ENCODE measurements at places on chromosomes 3 and 15.
A peak's percentile ranks its signal among the peaks of the same experiment; 100 is the strongest.

- no peak for DNase-seq
Observed at GRCh38 chr3:43735618-43736017, 44.9 kb downstream of the ABHD5 start.

DNA sequence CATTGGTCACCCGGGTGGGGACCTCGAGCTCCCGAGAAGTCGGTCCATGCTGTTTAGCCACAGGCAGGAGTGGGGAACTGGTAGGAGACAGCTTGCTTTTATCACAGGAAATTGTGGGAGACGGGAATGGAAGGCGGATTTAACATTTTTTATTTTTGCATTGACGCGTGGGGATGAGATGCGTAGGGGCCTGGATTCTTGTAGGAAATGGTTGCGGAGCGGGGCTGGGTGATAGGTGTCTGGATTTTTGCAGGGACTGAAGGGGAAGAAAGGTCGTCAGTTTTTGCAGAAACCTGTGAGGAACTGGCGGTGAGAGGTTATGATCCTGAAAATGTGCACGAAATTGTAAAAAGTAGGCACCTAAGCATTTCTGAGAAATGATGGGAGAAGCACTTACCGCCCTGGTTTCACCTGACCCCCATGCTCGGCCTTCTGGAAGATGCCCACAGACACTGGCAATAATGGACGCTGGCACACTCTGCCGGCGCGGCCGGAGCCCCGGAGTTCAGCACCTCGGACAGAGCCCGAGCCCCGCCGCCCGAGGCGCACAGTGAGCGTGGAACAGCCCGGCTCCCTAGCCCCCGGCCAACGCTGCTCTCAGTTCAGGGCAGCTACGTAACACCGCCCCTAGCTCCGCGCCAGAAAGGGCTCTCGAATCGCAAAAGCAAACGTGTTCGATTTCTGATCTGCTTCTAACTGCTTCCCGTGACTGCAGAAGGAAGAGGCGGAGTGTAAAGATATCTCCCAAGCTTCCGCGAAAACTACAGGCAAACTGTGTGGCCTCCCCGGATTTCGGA, 928 bp downstream of the ANKRD34C start:
- DNase-seq = peak; percentile 81

- no peak for DNase-seq
Observed at GRCh38 chr15:26029146-26029545, 166.0 kb upstream of the ATP10A start.

GRCh38 chr15:59644756-59645155, 12.6 kb downstream of the GTF2A2 start:
- no peak for DNase-seq

DNA sequence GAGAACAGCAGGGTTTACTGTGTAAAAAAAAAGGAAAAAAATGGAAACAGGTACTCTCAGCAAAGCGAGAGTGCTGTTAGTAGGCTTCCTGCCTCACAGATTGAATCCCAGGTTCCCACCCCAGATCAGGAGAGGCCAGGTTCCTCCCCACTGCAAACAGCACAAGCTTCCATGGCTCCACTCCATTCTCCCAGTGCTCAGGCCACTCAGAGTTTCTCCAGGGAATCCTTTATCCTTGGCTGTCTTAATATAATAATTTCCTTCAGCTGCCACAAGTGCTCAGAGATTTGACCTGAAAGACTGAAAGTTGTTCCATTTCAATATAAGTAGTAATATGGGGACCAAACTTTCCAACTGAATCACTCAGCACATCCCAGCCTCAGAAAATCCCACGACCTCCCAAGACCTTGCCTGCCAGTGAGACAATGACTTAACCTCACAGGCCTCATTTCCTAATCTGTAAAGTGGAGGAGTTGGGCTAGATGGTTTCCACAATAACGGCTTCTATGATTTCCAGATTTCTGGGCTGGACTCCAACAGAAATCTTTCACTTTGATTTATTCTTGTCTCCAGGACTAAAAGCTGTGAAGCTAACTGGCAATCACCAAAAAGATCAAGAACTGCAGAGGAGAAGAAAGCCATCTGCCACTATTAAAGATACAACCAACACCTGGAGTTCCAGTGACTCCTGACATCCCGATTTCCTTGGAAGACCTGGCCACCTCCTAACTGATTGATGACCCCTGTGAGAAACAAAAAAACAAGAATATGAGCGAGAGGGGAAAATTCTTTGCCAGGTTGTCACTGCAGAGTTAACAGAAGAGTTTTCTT, 289.5 kb downstream of the NEK10 start:
- no peak for DNase-seq

DNA sequence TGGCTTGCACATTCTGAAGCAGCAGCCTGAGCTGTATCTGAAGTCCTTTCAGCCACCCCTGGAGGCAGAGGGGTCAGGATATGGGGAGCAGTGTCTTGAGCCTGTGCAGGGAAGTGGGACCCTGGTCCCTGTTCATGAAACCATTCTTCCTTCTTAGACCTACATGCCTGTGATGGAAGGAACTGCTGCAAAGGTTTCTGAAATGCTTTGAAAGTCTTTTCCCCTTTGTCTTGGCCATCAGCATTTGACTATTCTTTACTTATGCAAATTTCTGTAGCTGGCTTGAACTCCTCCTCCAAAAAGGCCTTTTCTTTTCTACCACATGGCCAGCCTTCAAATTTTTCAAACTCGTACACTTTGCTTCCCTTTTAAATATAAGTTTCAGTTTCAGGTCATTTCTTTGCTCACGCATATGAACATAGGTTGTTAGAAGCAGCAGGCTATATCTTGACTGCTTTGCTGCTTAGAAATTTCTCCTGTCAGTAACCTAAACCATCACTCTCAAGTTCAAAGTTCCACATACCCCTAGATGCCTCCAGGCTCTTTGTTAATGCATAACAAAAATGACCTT, 62.3 kb downstream of the GALK2 start:
- no peak for DNase-seq

DNA sequence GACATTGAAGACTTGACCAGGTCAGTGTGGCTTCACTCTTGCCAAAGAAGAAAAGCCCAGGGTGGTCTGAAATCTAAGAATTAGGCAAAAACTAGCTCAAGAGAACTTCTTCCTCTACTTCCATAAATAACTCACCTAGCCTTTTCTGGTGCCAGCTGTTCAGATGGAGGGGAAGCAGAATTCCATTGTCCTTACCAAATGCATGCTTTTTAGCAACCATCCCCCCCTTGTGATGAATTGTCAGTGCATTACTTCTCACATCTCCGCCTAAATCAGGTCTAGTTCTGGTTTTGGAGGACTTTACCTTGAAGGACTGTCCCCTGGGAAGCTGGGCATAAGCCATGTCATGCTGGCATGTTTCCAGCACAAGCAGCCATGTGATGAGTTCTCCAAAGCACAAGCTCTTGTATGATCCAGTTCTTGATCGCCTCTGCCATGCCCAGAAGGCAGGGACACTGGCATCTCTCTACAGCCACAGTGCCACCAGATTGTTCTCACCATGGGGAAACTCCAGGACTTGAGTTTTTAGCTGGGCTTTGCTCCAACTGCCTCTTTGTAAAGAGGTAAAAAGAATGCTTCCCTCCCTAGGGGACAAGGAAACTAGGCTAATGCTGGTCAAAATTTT, 96.4 kb upstream of the IL12A start:
- DNase-seq = no peak

- no peak for DNase-seq
Observed at GRCh38 chr3:184821034-184821433, 9.1 kb downstream of the VPS8 start.

DNA sequence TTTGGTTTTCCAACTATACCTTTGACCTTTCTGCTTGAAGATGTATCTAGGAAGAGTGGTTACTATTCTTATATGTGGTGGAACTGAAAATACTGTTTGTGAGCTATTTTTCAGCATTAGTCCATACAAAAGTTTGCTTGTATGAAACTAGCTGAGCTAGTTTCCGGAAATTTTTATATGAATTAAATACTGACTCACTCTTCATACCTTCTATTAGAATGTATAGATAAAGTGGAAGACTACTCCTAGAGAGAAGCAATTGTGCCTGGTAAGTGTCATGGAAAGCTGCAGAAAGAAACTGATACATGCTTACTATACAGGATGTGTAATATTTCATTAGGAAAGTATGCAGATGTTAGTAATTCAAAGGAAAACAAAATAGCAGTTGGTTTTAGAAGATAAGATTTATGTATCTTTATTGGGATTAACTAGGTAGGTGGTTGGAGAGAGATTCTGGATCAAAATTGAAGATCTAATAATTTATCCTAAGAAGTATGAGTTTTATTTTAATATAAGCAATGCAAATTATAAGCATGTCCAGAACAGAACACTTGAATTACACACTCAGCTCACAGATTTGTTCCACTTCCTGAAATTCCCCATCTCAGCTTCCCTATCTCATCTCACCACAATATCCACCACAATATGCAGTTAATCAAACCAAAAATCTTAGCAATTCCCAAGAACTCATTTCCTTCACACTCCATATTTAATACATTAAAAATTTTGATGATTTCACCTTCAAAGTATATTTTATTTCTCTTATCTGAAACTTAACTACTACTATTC, 82.8 kb downstream of the BCHE start:
- no peak for DNase-seq

DNA sequence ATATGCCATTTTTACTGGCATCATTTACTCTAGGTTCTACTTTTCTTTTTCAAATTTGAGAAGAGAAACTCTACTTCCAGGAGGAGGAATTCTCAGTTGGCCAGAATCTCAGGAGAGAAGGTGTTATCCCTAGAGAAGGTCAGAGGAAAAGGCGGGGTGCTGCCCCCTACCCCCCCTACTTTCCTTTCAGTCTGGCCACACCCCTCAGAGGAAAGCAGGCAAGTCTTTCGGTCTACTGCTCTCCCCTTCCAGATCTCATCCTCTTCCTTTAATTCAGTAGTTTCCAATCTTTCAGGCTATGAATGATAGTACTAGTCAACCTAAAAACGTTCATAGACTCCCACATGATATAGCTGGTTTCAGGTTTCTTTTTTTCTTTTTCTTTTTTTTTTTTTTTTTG, 366.5 kb upstream of the TBL1XR1 start:
- no peak for DNase-seq

GRCh38 chr15:55289011-55289745, 435 bp downstream of the RAB27A start:
- peak; percentile 39 for DNase-seq

- no peak for DNase-seq
Observed at GRCh38 chr15:38631119-38632075, 66.8 kb upstream of the RASGRP1 start.

DNA sequence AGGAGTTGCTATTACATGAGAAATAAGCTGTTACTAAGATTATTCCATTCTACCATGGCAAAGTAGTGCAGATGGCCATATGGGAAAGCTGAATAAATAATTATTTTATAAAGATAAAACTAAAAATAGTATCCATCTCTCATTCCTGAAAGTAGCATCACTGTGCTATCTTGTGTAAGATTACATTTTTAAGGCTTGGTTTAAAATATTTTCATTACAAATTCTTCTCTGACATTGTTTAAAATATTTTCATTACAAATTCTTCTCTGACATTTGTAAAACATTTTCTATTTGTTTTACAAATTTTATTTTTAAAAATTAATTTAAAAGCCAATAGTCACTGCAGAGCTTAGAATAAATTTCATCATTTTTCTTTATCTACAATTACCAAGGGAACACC, 665.5 kb upstream of the NAALADL2 start:
- no peak for DNase-seq

GRCh38 chr15:49462232-49462844, 39.3 kb downstream of the FGF7 start:
- DNase-seq = no peak

DNA sequence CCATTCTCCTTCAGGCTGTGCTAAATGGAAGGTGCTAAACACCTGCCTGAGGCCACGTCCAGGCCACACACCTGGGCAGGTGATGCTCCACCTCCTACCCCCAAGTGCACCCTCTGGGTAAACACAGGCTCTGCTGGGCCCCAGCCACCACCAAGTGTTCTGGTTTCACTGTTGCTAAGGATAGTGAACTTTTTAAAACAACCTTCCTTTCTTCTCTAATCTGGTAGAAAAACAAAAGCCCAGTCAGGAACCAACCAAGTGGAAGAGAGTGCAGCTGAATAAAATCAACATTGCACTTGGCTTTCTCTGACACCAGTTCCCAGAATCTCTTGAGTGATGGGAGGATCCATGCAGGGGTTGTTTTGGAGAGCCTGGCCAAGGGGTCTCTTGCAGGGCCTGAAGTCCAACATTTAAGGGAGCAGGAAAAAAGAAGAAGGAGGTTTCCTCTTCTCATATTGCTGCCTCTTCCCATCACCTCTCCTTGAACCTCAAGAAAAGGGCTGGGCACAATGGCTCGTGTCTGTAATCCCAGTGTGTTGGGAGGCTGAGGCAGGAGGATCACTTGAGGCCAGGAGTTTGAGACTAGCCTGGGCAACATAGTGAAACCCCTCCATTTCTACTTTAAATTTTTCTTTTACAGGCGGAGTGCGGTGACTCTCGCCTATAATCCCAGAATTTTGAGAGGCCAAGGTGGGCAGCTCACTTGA, 26.2 kb upstream of the ATP13A3 start:
- DNase-seq = no peak

DNA sequence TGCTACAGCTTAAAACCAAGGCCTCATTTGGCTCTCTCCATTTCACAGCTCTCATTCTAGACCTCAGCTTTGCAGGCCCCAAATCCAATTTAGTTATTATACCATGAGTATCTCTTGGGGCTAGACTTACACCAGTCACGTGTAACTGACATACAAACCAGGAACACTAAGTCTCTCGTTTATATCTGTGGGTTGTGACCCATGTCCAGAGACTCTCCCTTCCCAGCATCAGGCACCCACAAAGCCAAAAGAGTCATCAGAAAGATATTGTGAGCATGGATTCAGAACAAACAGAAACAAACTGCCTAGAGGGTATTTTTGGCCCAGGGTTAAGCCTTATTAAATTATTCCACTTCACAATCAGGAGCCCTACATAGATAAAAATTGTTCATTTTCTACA, 5.6 kb upstream of the CCDC13 start:
- no peak for DNase-seq

GRCh38 chr15:81645470-81645869, 271.5 kb upstream of the TMC3 start:
- DNase-seq = no peak

- no peak for DNase-seq
Observed at GRCh38 chr3:47482366-47482765, 6.6 kb upstream of the SCAP start.

DNA sequence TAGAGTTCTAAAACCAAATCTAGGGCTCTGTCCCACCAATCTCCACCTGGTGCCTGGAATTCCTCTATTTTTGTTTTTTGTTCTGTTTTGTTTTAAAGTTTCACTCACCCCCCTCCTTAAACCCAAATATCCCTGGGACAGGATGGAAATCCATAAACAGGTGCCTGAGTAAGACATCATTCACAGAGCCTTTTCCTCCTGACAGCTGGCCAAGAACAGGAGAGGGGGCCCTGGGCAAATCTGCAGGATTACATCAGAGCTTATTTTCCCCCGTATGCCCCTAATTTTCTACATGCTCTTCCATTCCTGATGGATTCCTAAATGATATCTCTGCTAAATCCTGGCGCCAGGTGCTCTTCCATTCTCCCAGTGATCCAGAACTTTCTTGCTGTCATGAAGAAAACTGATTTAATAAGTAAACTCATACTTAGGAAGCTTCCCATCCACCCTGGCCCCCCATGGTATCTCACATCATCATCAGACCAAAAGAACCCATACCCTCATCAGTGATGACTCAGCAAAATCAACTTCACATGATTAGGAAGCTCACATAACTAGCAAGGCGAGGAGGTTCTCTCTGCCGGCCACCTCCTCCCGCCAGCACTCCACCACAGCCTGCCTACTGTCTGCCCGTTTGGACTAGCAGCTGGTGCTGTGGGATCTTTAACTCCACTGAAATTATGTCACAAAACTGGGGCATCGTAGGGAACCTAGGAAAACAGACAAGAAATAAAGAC, 61.0 kb downstream of the LIPC start:
- no peak for DNase-seq
